ENCODE measurements at places on chromosomes 11 and 22.

DNA sequence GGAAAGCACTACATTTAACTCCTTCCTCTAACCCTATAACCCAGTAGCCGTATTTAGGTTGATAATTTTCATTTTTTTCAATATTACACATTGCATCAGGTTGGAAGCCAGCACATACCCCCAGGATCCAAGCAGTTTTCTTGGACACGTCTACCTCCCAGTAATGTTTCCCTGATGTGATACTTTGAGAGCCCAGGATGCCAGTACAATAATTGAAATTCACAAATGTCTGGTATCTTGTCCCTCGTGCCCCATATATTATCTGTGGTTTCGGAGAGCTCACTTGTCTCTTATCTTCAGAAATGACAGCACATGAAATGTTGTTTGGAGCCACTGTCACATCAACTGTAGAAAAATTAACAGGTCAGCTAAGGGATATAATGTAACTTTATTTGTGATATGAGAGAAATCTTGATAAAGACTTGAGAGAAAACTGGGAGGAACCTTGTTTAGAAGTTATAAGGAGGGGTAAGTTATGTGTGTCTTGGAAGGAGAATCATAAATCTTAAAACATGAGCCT is 19.8 kb downstream of the TRIM5 start:
- DNase-seq, result no peak

DNA sequence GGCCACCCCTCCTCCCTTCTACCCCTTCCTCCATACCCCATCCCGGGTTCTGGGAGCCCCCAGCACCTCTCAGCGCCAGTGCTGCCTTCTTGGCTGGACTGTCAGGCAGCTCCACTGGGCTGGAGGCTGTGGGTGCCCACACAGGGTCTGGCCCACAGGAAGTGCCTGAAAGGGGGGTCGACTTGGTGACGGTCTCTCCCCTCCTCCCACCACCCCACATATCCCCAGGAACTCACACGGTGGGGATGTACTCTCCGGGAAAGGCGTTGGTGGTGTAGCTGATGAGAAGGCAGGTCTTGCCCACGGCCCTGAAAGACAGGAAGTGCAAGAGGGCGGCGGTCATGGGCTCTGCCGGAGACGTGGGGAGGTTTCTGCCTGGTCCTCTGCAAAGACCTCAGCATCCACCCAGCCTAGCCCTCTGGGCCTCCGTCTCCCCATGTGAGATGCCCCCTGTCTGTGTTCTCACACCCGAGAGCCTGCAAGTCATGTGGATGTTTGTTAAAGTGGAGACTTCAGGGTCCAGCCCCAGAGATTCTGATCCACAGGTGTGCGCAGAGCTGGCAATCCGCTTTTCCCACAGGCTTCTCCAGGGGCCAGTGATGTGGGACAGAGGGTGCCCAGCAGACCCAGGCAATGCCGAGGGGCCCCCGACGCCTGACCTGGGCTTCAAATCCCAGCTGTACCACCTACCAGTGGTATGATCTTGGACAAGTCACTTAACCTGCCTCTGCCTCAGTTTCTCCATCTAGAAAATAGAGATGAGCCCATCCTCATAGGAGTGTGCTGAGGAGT is 2.5 kb downstream of the RAC2 start:
- DNase-seq, result no peak

DNA sequence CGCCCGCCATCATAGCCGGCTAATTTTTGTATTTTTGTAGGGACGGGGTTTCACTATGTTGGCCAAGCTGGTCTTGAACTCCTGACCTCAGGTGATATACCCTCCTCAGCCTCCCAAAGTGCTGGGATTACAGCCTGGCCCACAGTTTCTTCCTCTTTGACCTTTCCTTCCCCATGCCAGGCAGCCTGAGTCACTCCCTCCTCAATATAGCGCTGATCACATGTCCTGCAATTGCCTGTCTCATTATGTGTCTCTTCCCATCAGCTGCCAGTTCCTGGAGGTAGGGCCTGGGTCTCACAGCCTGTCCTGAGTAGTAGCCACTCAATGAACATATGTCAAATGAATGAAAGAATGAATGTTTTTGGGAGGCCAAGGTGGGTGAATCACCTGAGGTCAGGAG is 43.0 kb upstream of the CCDC134 start:
- DNase-seq, result no peak

GRCh38 chr22:38230108-38230825 is 28.5 kb downstream of the MAFF start:
- DNase-seq, result no peak

GRCh38 chr22:39469326-39469680 is 12.5 kb downstream of the MGAT3 start:
- DNase-seq, result no peak

- no peak for DNase-seq
Observed at GRCh38 chr22:39350757-39351688, 1.2 kb downstream of the SYNGR1 start.

DNA sequence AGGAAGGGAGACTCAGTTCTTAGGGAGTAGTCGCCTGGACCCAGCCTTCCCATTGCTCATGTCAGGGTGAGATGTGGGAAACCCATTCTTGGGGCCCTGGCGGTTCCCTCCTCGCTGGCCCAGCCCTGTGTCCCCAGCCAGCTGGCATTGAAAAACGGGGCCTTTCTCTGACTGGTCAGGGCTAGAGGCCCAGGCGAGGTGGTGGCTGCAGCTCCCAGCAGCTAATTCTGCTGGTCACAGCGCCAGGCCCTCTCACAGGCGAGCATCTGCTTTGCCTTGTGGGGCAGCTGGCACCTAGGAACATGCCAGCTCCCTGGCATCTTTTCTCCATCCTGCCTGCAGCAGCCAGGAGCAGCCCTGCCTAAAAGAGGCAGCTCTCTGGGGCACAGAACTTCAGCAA is 20.1 kb downstream of the TSPAN18 start:
- DNase-seq, result peak; percentile 62

DNA sequence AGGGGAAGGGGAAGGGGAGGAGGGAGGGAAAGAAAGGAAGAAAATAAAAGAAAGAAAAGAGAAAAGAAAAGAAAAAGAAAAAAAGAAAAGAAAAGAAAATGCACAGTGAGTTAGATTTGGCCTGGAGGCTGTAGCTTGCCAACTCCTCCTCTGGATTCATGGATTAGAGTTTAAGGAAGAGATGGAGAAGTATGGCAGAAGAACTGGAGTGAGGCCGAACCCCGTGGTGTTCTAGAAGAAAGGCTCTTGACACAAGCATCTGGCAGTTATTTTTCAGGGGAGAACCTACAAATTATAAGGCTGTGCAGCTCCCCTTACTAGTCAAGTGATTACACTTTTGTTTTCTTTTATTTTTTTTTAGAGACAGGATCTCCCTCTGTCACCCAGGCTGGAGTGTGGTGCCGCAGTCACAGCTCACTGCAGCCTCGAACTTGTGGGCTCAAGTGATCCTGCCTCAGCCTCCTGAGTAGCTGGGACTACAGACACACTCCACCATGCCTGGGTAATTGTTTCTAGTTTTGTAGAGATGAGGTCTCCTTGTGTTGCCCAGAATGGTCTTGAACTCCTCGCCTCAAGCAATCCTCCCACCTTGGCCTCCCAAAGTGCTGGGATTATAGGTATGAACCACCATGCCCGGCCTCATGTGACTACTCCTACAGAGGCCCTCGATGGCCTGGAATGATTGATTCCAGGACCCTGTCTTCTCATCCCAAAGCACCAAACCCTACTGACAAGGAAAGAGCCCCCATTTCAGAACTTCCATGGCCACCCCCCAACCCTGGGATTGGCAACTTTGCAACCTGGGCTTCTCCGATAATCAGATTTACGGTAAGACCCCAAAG is 19.5 kb downstream of the ZNF74 start:
- DNase-seq, result no peak

GRCh38 chr11:2459016-2459725 is 14.4 kb downstream of the KCNQ1 start:
- no peak for DNase-seq

GRCh38 chr22:45201678-45202332 is 38.1 kb downstream of the NUP50 start:
- DNase-seq, result peak; percentile 49

DNA sequence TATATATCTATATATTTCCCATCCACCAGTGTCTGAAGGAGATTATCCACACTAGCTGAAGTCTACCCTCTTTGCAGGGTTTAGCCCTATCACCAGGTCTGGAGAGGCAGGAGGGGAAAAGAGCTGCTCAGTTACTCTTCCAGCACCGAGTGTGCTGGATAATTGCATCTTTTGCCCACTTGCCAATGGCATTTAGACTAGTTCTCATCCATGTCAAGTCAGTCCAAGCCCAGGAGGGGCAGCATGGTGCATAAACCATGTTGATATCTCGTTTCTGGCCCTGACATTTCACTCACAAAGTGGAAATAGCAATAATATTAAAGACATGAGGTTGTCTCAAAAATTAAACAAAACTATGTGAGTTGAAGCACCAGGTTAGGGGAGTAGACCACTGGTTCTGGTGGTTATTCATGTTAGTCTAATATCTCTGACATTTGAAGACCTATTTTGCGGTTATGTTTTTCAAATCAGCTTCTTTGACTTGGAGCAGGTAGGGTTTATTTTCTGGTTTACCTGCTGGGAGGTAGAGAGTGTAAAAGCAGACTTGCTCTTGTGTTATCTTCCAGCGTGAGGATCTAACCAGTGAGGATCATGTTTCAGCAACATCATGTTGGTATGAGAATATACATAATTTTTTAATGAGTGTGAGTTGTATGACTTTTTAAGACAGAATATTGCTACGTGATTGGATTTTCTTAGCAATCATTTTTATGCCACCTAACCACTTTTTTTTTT is 273.2 kb upstream of the KIRREL3 start:
- DNase-seq, result no peak

- no peak for DNase-seq
Observed at GRCh38 chr11:68954836-68955606, 25.8 kb downstream of the MRGPRD start.

GRCh38 chr22:33315954-33316353 is 257.8 kb upstream of the SYN3 start:
- DNase-seq, result no peak

- DNase-seq, result peak; percentile 58
Observed at GRCh38 chr11:35563484-35564244, 38.2 kb upstream of the PAMR1 start.

GRCh38 chr11:15535414-15535813 is 420.7 kb downstream of the INSC start:
- DNase-seq, result no peak

- no peak for DNase-seq
Observed at GRCh38 chr22:38618258-38618657, 37.9 kb downstream of the FAM227A start.

DNA sequence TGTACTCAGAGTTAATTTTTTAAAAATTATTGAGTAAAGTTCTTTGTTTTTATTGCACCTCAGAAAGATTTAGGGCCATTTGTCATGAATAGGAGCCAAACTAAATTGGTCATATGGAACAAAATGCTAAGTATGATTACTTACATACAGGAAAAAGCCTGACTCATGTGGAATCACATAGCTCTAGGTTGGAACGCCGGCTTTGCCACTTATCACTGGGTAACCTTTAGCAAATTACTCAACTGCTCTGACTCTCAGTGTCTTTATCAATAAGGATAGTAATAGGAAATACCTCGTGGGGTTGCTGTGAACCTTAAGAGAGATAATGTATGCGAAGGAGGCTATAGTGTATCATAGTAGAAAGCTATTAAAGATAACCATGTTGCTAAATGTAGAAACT is 638.5 kb downstream of the NELL1 start:
- no peak for DNase-seq

- no peak for DNase-seq
Observed at GRCh38 chr11:36034551-36035331, 90.9 kb downstream of the LDLRAD3 start.

- peak; percentile 68 for DNase-seq
Observed at GRCh38 chr22:37675930-37676735, 697 bp downstream of the LGALS1 start.

GRCh38 chr22:49169074-49169744 is 658.5 kb downstream of the BRD1 start:
- DNase-seq, result no peak

DNA sequence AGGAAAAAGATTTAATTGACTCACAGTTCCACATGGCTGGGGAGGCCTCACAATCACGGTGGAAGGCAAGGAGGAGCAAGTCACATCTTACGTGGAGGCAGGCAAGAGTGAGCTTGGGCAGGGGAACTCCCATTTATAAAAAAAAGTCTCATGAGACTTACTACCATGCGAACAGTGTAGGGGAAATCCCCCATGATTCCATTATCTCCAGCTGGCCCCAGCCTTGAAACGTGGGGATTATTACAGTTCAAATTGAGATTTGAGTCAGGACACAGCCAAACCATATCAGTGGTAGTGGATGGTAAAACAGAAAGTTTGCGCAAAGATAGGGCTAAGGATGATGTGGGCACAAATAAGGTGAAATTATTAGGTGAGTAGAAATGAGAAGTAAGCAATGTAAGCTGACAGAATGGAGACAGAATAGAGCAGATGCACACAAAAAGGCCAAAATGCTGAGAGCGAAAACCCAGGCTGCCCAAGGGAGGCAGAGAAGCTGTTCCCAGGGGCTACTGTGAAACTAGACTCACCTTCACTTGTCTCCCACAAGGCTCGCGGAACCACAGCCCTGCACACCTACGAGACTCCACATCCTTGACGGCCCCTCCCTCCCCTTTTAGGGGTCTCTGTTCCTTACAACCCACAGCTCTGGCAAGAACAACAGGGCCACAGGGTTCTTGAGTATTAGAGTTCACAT is 377.6 kb downstream of the CADM1 start:
- no peak for DNase-seq

DNA sequence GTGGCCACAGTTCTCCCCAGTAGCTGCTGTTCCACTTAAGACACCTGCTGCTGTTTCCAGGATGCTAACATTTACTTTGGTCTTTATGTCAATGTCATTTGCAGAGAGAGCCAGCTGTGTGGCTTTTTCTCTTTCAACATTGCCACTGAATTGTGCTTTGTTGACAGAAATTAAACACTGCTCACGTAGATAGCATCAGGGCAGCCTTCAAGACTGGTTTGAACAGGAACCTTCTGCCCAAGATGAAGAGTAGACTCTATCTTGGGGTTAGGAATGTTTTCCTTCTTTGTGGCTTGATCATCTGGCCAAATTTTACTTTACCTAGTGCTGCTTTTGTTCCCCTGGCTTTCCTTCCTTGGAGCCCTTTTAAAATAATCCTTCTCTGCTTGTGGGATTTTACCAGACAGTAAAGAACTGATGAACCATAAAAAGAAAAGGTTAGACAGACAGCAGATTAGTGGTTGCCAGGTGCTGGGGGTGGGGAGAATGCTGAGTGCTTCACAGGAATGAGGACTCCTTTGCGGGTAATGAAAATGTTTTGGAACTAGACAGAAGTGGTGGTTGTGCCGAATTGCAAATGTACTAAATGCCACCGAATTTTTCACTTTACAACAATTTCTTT is 22.7 kb upstream of the XBP1 start:
- no peak for DNase-seq

DNA sequence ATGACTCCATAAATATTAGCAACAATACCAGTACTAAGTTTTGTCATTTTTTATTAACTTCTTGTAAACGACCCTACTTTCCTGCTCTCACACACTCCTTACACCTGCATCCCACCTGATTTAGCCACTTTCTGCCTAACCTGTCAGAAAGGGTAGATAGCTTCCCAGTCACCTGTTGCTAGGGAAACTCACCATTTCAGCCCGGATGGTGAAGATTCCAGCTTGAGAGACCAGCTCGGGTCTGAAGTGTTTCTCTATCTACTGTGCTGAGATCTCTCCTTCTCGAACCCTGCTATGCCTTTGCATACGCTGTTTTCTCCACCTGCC is at the start of gene PARVG:
Gene PARVG (plus strand): TSS at position 220 of the 327 bp plus-strand sequence. CDS start 2,405 bp downstream, outside the sequence.
- no peak for DNase-seq

GRCh38 chr11:22555881-22556280 is 69.7 kb downstream of the FANCF start:
- no peak for DNase-seq

All from muscle of back (tissue), 13 donors.